Frontal cortex (tissue), 4 donors: ENCODE measurements at places on chromosomes 16 and 17. TPM values are rescaled to one million over a fixed set of nuclear protein-coding genes. Genes with fewer than 3 reads are reported as not detected.

DNA sequence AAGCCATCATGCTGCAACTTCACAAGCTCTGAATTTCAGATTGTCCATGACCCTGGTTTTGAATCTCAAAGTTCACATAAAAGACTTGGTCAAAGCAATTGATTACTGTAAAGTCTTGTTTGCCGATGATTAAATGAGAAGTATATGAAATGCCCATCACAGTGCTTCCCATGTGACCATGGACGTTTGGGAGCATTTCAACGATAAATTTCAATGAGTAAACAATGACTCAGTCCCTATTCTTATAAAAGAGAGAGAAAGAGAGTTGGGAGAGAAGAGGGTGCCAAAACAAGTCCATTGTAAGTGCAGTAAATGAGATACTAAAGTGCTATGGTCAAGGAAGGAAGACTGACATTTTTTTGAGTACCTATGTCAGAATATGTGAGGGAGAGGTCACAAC lies 276.9 kb downstream of the SOX9 start:
- no peak for DNase-seq

GRCh38 chr17:80498242-80498919 lies 22.0 kb upstream of the NPTX1 start:
- DNase-seq = no peak

- DNase-seq = no peak
Measured at GRCh38 chr16:57371494-57372371, 557 bp upstream of the CX3CL1 start.

- DNase-seq = no peak
Measured at GRCh38 chr16:51881731-51882130, 665.2 kb downstream of the TOX3 start.

GRCh38 chr17:1183171-1183873 lies 3.5 kb upstream of the ABR start:
- no peak for DNase-seq

DNA sequence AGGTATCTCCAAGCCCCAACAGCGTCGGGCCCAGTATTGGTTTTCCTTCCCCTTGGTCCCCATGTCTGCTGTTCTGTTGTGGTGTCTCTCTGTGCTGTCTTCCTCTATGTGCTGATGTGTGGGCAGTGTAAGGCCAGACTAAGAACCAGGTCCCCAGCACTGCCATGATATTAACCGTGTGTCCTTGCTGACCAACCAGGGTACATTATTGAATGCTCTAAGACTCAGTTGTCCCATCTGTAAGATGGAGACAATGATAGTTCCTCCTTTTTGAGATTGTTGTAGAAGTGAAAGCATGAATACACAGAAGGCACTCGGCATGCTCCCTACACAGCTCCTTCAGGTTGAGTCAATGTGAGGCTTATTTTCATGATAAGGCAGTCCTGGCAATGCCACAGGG lies 20.6 kb downstream of the AOC3 start:
- DNase-seq = no peak

DNA sequence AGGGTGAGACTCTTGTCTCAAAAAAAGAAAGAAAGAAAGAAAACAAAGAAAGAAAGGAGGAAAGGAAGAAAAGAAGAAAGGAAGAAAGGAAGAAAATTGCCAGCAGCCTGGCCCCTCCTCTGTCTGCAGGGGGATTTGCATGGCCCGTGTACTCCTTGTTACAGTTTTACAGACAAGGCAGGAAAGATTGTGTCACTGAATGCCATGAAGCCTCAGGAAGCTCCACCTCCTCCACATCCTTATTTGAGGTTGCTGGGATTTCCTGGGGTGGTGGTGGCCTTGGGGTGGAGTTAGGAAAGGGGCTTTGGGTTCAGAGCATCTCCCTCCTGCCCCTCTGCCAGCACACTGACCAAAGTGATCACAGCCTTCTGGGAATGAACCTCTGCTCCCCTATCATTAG lies 23.6 kb downstream of the CFAP20 start:
- no peak for DNase-seq

DNA sequence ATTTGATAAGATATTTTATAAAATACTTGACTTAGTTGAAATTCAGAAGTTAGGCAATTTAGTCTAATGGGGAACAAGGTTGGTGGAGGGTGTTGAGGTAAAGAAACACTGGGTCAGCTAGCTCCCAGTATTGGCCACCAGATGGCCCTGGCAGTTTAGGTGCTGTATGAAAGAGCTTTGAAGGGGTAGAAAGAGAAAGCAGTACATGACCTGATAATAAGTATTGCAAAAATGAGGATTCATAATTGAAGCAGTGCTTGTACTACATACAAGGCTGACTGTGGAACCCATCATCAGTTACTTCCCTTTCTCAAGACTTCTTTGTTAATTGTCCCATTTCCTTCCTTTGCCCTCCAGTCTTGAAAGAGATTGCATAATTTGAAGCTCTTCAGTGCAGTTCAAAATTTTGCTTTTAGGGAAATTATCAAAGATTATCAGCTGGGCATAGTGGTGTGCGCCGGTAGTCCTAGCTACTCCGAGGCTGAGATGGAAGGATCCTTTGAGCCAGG lies 29.4 kb downstream of the TANC2 start:
- DNase-seq = no peak

DNA sequence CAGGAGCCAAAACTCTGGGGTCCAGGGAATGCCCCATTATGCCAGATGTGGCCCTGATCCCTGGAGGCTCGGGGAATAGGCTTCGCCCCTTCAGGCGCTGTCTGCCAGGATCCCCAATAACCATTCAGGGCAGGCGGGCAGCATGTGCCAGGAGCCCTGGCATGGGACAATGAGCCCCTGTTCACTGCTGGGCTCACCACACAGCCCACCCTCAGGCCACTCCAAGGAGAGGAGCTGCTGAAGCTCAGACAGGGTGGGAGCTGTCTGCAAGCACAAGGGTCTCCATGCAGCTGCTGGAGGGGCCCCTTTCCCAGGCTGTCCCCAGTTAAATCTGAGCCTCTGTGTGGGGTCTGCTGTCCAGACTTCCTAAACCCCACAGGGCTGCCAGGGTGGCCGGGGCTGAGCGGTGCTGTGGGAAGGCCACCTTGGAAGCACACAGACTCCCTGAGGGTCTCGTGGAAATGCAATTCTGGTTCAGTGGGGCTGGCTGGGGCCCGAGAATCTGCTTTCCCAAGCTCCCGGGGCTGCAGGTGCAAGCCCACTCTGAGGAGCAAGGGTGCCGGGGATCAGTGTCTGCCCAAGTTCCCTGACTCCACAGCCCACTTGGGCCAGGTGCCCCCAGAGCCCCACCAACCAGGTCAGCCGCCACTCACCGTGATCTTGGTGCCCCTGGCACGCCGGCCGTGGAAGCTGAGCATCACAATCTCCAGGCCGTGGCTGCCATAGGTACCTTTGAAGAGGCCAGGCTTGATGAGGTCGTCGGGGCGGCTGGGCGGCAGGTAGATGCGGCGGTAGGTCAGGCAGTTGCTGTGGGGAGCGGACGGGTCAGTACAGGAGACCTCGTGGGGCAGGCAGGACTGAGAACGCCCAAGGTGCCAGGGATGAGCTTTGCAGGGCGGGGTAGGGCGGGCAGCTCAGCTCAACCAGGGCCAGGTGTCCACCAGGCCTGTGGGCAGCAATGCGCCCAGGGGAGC lies 17.7 kb upstream of the C16orf95 start:
- DNase-seq = no peak

DNA sequence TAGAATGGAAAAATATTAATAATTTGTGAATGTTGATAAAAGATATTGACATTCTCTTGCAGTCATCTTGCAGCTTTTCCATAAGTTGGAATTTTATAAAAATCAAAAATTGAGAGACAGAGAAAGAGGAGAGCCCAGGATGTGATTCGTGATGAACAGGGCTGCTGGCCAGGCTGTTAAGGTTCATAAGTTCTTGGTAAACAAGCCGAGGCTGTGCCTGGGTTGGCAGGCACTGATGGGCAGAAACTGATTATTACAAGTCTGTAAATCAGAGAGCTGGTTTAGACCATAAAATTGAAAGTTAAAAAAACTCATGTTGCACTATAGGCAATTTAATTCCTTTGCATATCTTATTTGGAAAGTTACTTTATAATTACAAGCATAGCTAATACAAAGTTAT lies 533.7 kb downstream of the HAPSTR1 start:
- no peak for DNase-seq

- peak; percentile 98 for DNase-seq
Measured at GRCh38 chr16:4253394-4254150, 11.7 kb upstream of the SRL start.

- no peak for DNase-seq
Measured at GRCh38 chr17:63224644-63225043, 221.5 kb downstream of the CYB561 start.

DNA sequence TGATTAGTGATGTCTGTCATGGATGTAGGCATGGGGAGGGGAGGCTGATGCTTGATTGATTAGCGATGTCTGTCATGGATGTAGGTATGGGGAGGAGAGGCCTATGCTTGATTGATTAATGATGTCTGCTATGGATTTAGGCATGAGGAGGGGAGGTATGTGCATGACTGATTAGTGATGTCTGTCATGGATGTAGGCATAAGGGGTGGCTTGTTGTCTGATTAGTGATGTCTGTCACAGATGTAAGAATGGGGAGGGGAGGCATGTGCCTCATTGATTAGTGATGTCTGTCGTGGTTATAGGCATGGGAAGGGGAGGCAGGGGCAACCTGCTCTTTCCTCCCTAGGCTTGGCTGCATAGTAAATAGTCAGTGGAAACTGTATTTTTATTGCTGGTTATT lies 409.4 kb downstream of the HAPSTR1 start:
- DNase-seq = no peak

- DNase-seq = no peak
Measured at GRCh38 chr16:50400967-50401348, 32.2 kb upstream of the BRD7 start.

- no peak for DNase-seq
Measured at GRCh38 chr17:64382061-64382583, 8.5 kb downstream of the PECAM1 start.

GRCh38 chr17:9360677-9361081 lies 214.9 kb downstream of the STX8 start:
- no peak for DNase-seq

DNA sequence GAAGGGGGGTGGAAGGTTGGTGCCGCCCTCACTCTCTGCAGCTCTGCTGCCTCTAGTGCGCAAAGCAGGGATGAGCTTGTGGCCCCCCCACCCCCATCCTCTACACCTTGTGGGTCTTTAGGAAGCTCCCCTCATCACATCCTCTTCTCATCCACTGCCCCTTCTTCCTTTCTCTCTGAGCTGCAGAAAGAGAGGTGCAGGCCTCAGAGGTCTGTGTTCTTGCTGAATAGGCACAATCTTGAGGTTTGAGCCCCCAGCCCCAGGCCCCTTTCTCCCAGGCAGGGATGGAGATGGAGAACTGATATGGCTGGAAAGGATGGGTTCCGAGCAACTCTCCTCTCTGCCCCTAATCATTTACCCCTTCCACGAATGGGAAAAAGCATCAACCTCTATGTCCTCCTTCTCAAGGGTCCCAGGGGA lies 2.6 kb downstream of the CACNA1G start:
- DNase-seq = no peak

GRCh38 chr16:81445143-81445961 lies 744 bp downstream of the CMIP start:
- DNase-seq = peak; percentile 59

DNA sequence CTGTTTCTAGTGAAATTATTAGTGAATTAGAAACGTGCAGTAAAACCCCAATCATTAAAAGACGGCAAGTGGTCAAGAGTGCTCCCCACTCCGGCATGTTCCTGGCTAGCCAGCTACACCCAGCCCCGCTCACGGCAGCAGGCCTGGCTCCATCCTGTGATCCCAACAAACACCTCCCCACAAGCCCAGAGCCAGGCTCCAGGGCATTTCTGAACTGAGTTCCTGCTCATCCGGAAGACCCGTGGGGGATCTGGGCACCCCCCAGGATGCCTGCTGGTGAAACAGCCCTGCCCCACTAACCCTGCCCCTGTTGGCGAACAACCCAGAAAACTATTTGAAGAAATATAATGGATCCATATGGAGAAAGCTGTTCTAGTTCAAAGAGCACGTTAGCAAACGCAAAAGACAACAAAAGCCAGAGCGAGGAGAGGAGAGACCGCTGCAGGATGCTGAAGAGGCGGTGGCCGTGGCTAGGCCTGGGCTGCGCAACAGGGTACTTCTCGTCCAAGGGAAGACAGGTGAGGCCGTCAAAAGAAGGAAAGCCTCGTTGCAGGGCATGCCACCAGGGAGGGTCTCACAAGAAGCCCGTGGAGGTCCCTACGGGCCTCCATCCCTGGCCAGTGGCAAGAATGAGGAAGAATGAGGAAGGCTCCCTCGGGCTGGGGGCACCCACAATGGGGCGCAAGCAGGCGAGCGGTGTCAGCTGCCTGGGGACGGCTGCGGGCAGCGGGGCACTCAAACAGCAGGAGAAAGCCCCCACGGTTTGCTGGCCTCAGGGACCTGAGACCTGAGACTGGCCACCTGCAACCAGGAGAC lies 19.2 kb downstream of the SLC16A3 start:
- DNase-seq = no peak

DNA sequence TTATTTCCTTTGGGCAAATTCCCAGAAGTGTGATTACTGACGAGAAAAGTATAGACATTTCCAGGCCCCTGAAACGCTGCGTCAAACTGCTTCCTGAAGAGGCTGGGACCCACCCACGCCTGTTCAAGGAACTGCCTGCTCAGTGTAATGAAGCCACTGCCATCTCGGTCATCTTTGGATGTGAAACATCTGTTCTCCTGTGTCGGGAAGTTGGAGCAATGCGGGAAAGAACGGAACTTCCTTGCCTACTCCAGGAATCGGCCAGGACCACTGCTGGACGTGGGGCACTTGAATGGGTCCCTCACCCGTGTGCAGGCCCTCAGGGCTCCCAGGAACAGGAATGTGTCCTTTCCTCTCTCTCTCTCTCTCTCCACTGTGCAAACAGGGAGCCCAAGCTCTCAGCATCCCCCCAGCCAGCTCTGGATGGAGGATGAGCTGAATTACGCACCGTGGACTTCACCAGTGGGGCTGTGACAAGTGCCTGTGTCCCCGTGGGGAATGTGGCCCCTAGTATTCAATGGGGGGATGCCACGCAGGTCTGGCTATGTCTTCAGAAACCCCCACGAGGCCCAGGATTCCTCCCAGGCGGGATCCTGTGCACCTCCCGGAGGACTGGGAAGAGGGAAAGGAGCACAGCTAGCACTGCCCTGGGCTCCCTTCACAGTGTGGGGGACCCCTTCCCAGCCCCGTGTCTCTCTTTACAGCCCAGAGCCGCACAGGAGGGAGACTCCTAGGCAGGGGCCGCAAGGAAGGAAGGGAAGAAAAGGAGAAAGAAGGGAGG lies 18.3 kb upstream of the LITAF start:
- no peak for DNase-seq

Gene CACNA1H
- 14.7 TPM for total RNA-seq

Gene PDILT
- total RNA-seq = not detected

Gene ATP6V0D1
- total RNA-seq = 78.7 TPM

Gene SPEM3
- not detected for total RNA-seq

Gene TBX6
- 0.41 TPM for total RNA-seq

Gene GPR179
- 1.2 TPM for total RNA-seq

Gene ZNF594
- 26.9 TPM for total RNA-seq

Gene ANKRD40CL
- not detected for total RNA-seq
